ENCODE measurements at places on chromosomes 7 and 10.

GRCh38 chr7:95622001-95622549 is 25.8 kb upstream of the PDK4 start:
- DNase-seq: no peak

DNA sequence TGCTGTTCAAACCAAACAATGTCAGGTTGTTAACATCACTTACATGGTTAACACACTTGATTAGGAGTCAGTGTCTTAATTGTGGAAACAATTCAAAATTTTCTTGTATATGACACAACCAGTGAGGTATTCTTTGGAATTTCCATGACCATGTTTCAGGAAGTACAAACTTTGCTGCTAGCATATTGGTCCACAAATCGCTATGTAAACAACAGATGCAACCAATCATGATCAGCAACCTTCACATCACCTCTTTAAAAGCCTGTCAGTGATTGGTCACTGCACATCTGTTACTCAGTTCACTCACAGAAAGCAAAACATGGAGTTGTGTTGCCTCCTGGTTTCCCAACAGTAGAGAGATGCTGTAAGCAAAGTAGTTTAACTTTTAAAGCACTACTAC is 108.9 kb upstream of the FAM3C start:
- peak; percentile 22 for DNase-seq

GRCh38 chr10:62651341-62651740 is 153.2 kb upstream of the ADO start:
- no peak for DNase-seq

DNA sequence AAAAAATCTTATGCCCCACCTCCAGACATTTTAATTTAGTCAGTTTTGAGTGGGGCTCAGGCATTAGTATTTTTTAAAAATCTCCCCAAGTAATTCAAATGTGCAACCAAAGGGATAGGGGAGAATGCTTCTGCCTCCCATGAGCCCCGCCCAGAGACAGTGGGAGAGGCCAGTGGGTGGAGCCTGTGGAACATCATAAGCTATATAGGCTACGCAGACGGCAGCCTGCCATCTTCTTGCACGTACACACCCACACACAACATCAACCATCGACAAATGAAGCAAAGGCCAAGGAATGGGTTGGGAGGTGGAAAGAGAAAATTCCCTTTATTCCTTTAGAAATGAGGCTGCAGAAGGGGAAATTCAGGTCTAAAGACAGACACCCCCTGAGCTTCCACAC is 25.2 kb downstream of the CREB3L2 start:
- no peak for DNase-seq

DNA sequence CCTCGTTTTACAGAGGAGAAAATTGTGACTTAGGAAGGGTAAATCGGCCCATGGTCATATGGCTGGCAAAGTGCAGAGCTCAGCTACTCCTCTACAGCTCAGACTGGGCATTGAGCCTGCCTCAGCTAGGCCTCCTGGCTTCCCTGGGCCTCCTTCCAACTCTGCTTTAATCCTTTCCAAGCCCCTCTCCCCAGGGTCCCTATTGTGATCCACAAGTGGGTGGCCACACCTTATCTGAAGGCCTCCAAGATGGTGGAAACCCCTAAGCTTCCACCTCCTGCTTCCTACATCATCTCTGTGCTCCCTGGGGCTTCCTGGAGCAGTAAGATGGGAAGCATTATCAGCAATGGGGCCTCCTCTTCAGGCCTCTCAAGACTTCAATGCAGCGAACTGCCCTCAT is 3.0 kb upstream of the LGI1 start:
- no peak for DNase-seq

- DNase-seq: no peak
These were observed 12.1 kb downstream of the ATG9B start for GRCh38 chr7:151012031-151012692.

DNA sequence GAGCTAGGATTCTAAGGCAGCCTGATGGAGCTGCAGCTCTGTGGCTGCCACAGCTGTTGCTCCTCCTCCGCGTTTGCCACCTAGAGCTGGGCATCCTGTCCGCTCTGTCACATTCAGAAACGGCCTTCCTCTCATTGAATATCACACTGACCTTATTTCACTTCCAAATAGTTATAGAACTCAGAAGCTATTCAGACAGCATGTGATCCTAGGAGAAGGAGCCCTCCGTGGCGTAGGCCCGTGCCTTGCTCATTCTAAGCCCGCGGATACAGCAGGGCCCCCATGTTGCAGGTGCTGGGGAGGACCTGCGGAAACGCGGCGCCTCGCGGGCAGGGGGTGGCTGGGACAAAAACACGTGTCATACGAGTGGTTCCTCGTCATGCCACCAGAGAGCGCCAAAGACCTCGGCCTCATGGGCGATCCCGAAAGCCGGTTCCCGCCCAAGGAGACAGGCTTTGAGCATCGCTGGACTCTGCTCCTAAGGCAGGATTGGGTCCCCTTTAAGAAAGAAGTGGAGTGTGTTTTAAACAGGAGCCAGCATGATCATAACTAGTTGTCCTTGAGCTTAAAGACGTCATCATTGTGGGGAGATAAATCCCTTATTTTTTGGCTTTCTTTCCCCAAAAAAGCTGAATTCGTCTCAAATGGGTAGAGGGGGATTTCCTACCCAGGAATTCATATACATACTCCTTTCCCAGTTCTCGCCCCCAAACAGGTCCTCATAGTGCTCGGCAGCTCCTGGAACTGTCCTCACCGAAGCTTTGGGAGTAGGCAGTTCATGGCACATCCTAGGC is 17.9 kb upstream of the FIGNL1 start:
- peak; percentile 31 for DNase-seq

- DNase-seq: no peak
These were observed 20.6 kb upstream of the RHOBTB1 start for GRCh38 chr10:60964257-60965235.

DNA sequence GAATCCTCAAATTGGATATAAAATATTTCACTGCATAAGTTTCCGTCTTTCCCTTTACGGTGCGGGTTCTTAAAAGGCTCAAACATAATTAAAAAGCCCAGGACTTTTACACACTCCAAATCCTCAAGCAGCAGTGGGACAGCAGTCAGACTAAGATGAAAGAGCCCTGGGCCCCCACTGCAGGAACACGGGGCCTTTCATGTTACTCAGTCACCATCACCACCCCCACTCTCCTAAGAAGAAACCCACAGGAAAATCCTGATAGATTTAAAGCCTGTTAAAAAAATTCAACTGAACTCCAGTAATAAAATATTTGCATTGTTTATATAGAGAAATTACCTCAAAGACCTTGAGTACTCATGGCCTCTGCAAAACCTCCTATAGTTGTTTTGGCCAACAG is 74.0 kb upstream of the TRIL start:
- no peak for DNase-seq

- no peak for DNase-seq
These were observed 115.4 kb upstream of the ETV1 start for GRCh38 chr7:14104861-14105260.

DNA sequence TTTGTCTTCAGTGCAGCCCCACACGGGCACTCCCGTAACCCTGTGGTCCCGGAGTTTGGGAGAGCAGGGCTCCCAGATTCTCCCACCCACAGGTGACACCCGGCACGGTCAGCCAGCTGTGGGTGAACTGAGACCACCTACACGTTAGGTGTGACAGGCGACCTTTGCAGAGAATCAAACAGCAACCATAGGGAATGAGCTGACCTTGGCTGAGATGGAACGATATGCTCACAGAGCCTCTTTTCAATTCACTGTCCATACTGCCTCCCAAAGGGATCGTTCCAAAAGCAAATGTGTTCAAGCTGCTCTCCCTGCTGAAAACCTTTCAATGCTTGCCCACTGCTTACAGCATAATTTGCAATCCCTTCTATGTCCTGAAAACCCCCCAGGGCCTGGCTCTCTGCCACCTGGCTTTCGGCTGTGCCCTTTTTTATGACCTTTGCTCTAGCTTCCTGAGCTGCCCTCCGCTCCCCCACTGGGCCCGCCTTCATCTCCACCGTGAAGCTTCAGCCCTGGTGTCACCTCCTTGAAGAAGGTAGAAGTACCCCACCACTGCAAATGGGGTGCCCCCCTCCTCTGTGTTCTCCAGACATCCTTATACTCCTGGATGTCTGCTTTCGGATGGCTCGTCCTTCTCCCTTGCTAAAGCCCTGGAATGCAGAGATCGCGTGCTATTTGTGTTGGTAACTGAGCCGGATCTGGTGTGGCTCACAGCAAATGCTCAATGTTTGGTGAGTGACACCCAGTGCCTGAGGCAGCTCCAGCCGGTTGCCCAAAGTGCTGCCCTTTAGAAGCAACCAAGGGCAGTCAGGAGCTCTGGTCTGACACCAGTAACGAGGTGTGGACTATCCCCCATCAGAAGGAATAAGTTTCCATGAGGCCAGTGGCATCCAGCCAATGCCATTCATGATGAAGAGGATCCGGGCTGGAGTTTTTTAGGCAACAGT is 90.4 kb downstream of the KIAA1549 start:
- no peak for DNase-seq

GRCh38 chr10:123948030-123948823 is 56.6 kb upstream of the CPXM2 start:
- DNase-seq: no peak

DNA sequence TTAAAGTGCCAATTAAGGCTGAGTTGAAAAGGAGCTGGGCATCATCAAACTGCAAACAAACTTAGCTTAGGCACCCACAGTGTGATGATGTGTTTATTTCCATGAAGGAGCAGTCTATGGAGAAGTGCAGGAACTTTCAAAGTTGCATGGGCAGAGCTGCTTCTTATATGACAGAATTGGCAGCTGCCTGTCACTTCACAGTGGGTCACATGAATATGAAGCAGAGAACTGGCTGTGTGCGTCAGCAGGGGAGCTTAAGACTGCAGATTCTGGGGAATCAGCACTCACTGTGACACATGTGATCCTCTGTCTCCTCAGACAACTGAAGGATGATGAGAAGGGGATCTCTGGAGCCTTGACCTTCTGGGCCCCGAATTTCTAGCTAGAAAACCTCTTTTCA is 36.6 kb downstream of the RBM28 start:
- no peak for DNase-seq

DNA sequence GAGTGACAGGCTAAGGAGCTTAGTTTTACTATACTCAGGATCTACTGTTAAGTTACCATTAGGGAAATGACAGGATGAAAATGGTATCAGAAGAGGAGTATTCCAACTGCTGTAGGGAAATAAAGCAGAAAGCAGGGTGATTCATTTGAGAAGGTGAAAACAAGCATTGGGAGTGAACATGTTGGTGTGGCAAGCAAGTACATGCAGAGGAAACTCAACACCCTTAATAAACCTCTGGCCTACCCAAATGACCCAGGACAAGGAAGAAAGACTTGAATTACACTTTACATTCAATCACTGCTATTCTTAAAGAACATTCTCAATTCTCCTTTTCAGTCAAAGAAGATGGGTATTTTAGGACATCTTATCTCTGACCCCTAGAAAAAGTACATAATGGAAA is 28.7 kb downstream of the ERLIN1 start:
- no peak for DNase-seq

DNA sequence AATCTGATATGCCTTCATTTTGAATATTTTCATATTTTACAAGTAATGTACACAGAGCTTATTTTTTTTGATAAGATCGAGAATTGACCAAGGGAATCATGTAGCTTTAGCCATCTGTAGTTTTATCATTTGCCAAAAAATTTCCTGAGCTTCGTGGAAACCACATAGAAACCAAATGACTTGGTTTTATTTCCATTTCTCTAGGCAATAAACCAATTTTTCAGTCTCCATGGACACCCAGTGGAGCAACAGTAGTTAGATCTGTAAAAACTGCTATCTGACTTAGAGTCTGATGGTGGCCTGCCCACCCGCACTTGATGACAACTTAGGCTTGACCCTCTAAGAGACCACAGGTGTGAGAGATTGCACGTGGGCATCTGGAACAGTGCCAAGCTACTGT is 127.8 kb upstream of the CDK6 start:
- DNase-seq: no peak

DNA sequence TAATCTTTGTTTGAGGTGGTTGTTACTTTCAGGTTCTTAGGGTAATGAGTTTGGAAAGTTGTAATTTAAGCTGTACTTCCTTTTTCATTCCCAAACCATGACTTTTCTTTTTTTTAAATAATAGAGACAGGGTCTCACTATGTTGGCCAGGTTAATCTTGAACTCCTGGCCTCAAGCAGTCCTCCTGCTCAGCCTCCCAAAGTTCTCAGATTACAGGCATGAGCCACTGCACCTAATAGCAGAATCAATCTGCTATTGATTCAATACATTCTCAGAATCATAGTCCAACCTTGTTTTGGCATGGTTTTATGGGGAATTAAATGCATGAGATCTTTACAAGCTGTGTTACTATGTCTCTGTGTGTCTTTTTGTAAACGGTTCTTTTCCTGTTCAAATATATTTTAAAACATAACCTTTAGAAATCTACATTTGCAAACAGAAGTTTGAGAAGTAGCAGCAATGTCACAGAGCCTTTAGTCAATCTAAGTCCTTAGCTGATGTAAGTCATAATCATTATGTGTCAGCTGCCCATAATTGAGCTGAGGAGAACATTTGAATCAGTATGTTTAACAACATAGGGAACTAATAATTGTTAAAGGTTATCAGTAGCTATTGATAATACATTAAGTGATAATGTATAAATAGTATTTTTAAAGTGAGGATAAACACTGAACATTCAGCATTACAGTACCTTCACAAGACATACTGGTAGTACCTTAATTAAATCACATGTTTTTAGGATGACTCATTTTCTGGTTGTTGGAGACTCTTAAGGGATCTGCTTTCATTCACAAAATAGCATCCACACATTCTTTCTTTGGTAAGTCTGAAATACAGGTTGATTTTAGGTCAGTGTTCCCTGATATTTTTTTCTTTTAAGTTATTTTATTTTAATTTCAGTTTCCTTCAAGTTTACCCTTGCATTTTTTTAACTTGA is 8.8 kb downstream of the INPP5F start:
- DNase-seq: no peak

DNA sequence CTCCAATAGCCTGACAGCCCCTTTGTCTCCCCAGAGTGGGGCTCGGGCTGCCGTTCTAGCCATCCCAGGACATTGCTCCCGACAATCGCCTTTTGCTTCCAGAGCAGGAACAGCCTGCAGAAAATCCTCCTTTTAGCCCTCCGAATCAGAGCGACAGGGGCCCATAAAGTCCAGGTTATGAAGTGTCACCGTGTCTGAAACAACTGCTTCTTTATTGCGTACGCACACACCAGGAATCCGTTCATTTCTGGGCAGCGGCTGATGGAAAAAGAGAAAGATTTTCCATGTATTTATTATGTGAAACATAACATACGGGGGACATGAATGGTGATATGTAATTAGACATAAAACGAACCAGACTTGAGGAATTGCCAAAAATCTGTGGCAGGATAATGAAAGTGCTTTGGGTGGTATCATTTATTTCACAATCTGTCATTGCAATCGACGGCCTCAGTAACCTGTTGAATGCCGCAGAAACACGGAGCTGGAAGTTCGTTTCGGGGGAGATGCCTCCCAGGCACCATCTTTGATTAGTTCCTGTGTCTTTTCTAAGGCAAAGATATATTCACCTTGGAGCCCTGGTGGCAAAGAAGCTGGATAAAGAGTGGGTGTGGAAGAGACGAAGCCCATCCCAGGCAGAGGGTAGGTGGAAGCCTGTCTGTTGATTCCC is 48.1 kb downstream of the FAM241B start:
- no peak for DNase-seq
